Fibroblast of villous mesenchyme (primary cell): ENCODE measurements at places on chromosomes 16 and 17. TPM values are rescaled to one million over a fixed set of nuclear protein-coding genes. Genes with fewer than 3 reads are reported as not detected.

CDH15 gene
- under 0.01 and 0.32 TPM in 2 replicates for total RNA-seq

GRCh38 chr16:15031586-15031985 lies 24.3 kb downstream of the NTAN1 start:
- no peak for DNase-seq

DNA sequence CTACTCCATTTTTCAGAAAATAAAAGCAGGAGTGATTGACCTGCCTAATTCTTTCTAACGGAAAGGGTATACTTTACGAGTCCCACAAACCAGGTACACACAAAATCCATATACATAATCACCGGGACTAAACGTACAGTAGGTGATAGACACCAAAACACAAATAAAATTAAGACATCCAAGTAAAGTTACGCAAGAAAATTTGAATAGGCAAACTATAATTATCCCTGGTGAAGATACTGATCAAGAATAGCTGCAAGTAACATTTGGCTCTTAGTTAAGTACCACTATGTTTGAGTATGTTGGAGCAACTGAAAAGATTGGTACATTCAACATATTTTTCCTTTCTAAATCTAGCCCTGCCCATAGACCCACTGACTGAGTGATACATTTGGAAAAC lies 1.7 kb downstream of the HELZ start:
- DNase-seq, result no peak

DNA sequence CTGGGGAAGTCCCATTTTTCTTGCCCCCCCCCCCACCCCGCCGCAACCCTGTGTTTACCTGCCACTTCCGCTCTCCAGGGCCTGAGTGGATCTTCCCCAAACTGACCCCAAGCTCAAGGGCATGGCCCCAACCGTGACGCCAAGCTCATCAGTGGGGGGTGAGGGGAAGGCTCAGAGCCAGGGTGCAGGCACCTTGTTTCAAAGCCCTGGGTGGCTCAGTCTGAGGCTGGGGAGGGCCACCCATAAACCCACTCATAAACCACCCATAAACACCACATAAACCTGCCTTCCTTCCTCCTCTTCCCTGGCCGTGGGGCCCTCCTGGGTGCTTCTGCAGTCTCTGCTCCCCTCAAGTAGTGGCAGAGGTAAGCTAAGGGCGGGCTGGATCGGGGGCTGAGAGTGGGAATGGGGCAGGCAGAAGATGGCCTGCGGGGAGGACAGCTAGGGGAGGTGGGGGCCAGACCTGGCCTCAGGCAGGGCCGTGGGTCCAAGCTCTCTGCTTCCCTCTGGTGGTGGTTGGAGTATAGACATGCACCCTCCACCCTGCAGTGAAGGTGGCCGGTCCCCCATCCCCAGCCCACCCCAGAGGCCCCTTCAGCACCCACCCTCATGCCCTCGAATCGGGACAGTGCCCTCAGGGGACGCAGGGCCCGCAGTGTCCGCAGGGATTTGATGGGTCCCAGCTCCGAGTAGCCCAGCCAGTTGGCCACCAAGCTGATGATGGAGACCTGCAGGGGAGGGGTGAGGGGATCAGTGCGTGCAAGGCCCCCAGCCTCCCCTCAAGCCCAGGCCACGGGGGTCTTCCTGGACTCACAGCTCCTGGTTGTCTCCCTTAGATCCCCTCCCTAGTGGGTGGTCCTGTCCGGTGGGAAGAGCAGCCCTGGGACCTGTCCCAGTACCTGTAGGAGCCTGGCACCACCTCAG lies 14.6 kb upstream of the CD79B start:
- DNase-seq, result peak; percentile 26

CCL7 gene
- 0.43 TPM in 1 of 2 replicates, not detected in the other for total RNA-seq

- peak; percentile 14 for DNase-seq
Observed at GRCh38 chr17:34797720-34798119, 163.5 kb downstream of the CCT6B start.

DNA sequence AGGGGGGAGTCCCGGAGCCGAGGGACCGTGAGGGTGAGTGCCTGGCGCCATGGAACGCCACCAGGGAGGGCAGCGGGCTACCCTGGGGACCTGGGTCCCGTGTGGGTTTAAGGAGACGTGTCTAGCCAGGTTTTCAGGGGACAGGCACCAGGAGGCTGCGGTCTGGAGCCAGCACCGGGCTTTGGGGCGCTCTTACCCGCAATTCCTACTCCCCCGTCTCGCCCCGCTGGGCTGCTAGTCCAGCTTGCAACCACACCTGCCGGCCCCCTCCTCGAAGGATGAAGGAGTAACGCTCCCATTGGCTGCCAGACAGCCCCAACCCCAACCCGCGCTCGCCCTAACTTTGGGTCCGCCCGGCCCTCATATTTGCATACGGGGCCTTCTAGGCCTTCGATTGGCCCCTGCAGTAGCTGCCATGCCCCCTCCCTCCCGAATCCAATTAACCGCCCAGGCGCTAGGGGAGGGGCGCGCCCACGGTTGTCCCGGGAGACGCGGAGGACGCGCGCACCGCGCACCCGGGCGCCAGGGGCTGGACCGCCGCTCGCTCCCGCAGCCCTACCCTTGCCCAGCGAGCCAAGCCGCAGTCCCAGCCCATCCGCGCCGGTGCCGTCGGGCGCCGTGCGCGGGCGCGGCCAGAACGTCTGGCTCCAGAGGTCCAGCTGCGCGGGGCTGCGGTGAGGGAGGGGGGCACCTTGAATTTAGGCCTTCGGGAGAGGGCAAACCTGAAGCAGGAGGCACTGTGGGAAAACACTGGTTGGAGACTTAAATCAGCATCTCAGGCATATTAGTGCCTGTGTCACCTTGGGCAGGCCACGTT lies at the start of gene TTLL6:
Gene TTLL6 (minus strand): TSS at position 456 of the 817 bp plus-strand sequence. CDS start 157 bp downstream, at position 299.
- DNase-seq, result peak; percentile 89

- no peak for DNase-seq
Observed at GRCh38 chr17:43799047-43799446, 18.8 kb downstream of the CFAP97D1 start.

NACA2 gene
- total RNA-seq, result not detected in 2 replicates

DNA sequence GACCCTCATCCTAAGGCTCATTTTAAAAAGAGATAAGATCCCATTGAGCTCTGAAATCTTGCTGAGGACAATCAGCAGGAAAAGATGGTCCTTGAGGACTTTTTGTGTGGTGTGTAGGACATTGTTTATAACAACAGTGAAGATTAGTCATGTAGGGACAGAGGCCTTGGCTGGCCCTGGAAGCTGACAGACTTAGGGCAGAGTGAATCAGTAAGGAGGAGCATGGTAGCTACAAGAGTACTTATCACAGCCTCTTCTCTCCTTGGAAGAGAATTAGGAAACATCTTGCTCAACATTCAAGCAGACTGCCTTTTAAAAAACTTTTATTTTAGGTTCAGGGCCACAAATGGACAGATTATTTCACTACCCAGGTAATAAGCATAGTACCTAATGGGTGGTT lies 665.9 kb upstream of the SALL1 start:
- peak; percentile 76 for DNase-seq

TRPV2 gene
- total RNA-seq, result 53.5 and 106 TPM in 2 replicates

- DNase-seq, result peak; percentile 28
Observed at GRCh38 chr17:39972271-39972670, 8.3 kb upstream of the PSMD3 start.

- DNase-seq, result no peak
Observed at GRCh38 chr16:79595931-79596450, 4.5 kb downstream of the MAF start.

C1QTNF8 gene
- not detected in 2 replicates for total RNA-seq

DNA sequence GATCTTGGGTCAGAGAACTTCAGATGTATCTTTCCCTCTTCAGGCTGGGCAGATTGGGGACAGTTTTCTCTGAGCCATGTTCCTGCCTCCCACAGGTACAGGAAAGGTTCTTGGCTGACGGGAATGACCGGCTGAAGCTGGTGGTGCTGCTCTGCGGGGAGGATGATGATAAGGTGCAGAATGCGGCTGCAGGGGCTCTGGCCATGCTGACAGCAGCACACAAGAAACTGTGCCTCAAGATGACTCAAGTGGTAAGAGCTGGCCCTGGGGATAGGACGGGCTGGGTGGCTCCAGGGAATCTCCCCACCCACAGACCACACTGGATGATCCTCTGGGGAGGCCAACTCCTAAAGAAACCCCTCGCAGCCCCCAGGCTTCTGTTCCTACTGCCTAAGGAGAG lies 10.9 kb downstream of the SLC35G3 start:
- DNase-seq, result no peak

DNA sequence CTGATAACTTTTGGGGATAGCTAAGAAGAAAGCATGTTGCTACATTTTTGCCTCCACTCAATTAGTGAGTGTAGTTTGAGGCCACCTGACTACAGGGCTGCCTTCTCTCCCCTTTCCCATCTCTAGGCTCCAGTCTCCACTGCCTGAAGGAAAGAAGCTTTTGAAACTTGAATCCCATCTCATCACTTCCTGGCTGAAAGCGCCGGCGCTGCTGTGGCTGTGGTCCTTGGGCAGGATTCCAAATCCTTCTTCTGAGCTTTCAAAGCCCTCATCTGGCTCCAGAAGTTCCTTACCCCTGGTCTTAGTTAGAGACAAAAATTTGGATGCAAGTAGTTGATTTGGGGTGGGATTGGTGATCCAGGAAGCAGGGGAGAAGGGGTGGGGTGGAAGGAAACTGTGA lies 119.4 kb downstream of the FOXL1 start:
- DNase-seq, result peak; percentile 26

- DNase-seq, result peak; percentile 71
Observed at GRCh38 chr17:29930409-29931010, 482 bp upstream of the SSH2 start.

GRCh38 chr17:11324846-11325420 lies 83.9 kb downstream of the SHISA6 start:
- no peak for DNase-seq

RNF157 gene
- total RNA-seq, result 4.7 and 10.0 TPM in 2 replicates

GRCh38 chr16:55700067-55700466 lies 44.3 kb downstream of the SLC6A2 start:
- no peak for DNase-seq

MFSD6L gene
- not detected in 2 replicates for total RNA-seq

- peak; percentile 11 for DNase-seq
Observed at GRCh38 chr16:77531752-77532151, 96.9 kb upstream of the ADAMTS18 start.

OTOP2 gene
- total RNA-seq, result not detected in 2 replicates

MAF gene
- total RNA-seq, result 0.86 and 3.5 TPM in 2 replicates

GFAP gene
- 0.86 and 1.9 TPM in 2 replicates for total RNA-seq

DNA sequence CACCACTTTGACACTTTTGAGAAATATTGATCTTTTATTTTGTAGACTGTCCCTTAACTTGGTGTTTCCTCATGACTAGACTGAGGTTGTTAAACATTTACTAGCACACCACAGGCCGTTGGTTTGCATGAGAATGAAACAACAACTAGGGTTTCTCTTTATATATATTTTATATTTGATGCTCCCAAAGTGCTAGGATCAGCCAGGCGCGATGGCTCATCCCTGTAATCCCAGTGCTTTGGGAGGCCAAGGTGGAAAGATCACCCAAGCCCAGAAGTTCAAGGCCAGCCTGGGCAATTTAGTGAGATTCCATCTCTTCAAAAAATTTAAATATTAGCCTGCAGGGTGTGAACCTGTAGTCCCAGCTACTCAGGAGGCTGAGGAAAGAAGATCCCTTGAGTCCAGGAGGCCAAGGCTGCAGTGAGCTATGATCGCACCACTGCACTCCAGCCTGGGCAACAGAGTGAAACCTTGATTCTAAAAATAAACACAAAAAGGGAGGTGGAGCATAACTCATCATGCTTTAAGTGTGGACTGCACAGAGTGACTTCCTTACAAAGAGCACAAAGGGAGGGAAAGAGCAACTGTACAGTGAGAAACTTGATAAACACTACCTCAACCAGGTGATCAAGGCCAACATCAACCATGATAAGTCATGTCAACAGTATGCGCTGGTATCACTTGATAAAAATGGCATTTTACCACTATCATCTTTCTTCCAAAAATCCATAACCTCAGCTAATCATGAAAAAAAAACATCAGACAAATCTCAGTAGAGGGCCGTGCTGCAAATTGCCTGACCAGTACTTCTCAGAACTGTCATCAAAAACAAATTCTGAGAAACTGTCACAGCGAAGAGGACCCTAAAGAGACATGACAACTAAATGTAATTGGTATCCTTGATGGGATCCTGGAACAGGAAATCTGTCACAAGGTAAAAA lies 72.8 kb upstream of the ATF7IP2 start:
- no peak for DNase-seq
